Skeletal muscle cell (primary cell): ENCODE measurements at places on chromosomes 2 and 18.

- no peak for DNase-seq
Observed at GRCh38 chr2:223418131-223418530, 184.0 kb downstream of the SCG2 start.

- DNase-seq = no peak
Observed at GRCh38 chr2:47172922-47173695, 18.0 kb upstream of the STPG4 start.

GRCh38 chr2:72745679-72746368, 80.0 kb downstream of the EXOC6B start:
- DNase-seq = peak; percentile 22

DNA sequence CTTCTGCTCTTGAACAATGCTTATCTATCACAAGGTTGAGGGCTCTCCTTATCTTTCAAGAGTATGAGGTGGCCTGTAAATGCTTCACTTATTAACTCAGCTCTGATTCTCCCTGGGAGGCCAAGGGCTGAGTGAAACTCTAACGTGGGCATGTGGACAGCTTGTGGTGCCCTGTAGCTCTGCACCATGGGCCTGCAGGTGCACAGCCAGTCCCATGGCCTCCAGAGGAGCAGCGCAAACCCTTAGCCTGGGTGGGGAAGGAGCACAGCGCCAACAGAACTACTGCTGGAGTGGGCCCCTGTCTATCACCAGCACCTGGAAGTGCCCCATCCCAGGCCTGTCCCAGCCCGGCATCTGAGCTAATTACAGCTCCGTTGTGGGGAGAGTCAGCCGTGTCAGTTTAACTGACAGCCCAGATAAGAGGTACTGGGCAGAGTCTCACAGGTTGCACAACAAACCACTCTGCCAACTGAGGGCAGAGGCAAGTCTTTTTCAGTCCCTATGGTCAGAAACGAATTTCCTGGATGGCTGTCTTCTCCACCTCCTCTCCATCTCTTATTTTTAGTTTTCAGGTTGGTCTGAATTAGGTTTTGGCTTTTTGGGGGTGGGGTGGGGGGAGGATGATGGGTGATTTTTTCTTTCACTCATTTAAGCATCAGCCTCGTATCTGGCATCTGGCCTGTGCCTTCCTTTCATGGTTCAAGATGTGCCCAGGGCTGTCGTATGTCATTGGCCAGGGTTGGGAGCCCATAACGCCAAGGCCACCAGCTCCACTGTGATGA, 219.5 kb downstream of the BCL2 start:
- no peak for DNase-seq

- DNase-seq = peak; percentile 48
Observed at GRCh38 chr18:60892855-60893254, 440.4 kb upstream of the CDH20 start.

- no peak for DNase-seq
Observed at GRCh38 chr2:54469484-54470053, 13.4 kb downstream of the SPTBN1 start.

GRCh38 chr2:208036357-208036756, 11.0 kb upstream of the PLEKHM3 start:
- no peak for DNase-seq

DNA sequence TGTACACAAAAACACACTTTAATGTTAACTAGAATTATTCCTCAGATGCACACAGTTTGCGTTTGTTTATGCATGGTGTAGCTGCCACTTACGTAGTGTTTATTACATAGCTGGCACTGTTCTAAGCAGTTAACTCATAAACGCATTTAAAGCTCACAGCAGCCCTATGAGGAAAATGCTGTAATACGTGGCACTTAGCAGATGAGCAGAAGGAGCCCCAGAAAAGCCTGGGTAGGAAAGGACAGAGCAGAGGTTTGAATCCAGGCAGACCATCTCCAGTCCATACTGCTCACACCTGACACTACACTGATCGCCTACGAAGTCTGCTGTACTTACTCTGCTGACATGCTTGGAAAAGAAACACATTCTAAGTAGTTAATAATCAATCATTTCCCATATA, 66.6 kb downstream of the BCL2 start:
- DNase-seq = no peak

- no peak for DNase-seq
Observed at GRCh38 chr2:170340693-170341068, 162.7 kb downstream of the MYO3B start.

GRCh38 chr18:35131387-35132020, 90.3 kb downstream of the MAPRE2 start:
- no peak for DNase-seq

DNA sequence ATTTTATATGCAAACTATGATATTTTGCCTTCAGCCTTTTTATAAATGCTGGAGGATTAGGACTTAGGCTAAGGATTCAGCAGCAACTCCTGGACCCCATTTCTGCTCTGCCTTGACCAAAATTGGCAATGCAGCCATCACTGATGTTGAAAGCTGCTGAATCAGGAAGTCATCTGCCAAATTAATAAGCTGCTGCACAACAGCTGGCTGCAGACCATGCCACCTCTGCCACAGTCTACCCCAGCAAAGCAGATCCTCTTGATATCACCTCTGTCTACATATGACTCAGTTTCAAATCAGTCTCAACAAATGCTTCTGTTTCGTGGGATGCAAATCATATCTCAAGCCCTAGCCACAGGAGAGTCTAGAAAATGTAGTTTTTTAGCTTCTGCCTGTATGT, 7.1 kb upstream of the SOS1 start:
- DNase-seq = no peak

DNA sequence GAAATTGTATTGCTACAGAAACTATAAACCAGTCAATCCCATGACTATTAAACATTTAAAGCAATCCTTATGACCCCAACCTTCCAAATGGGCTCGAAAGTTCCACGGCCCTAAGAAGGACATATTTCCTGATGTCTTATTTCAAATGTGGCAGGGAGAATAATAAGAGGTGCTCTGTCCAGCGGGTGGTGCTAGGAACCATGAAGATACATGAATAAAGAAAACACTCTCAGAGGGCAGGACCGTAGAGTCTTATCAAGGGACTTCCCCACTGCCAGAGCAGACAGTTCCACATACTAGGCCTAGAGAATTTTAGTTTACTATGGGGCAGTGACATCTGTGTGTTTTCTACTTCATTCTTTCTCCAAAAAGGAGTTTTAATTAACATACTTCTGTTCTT, 187.1 kb upstream of the PIK3C3 start:
- peak; percentile 26 for DNase-seq

DNA sequence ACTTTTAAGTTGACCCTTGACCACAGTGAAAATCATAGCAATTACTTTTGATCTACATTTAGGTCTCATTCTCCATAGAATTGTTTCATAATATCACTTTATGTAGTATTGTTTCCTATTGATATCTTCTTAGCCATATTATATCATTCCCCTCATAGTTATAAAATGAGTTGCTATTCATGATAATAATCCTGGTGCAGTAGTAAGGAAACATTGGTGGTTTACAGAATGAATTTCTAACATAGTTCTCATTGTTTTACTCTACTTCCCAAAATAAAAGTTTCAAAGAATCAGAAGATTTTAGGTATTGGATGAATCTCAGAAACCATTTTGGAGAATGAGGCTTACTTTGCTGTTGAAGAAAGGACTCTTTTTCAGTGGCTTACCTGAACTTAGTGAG, 246.0 kb downstream of the PARD3B start:
- no peak for DNase-seq

- DNase-seq = no peak
Observed at GRCh38 chr18:39741755-39742466, 2176.3 kb upstream of the CELF4 start.

DNA sequence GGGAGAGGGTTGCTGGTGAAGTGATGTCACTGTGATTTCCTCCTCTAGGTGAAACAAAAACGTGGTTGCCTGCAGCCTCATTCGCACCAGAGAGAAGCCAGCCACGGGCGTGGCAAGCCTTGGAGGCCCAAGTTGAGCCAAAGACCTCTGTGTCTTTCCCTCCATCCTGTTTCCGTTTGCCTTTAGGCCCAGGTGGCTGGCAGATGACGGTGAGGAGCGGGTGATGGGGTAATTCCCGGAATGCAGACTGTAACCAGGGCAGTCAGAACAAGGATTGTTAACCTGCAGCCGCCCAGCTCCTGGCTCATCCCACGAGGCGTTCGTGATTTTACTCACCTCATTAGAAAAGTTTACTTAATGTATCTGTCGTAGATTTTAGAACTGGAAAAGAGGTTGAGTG, 14.4 kb downstream of the CTIF start:
- no peak for DNase-seq

GRCh38 chr2:234308813-234309195, 188.1 kb downstream of the ARL4C start:
- DNase-seq = peak; percentile 30
